ENCODE measurements at places on chromosomes 13 and 19.

- no peak overlapping the region for H3K4me3 ChIP-seq
- H3K36me3 ChIP-seq = peaks cover 2% of the 10 kb centered on the region
- peaks cover 52% of the 10 kb centered on the region for H3K4me1 ChIP-seq
- DNase-seq = no peak
- no peaks in the 10 kb centered on the region for H3K27me3 ChIP-seq
These were observed 7.0 kb downstream of the DNAJB1 start for GRCh38 chr19:14511229-14511593.

DNA sequence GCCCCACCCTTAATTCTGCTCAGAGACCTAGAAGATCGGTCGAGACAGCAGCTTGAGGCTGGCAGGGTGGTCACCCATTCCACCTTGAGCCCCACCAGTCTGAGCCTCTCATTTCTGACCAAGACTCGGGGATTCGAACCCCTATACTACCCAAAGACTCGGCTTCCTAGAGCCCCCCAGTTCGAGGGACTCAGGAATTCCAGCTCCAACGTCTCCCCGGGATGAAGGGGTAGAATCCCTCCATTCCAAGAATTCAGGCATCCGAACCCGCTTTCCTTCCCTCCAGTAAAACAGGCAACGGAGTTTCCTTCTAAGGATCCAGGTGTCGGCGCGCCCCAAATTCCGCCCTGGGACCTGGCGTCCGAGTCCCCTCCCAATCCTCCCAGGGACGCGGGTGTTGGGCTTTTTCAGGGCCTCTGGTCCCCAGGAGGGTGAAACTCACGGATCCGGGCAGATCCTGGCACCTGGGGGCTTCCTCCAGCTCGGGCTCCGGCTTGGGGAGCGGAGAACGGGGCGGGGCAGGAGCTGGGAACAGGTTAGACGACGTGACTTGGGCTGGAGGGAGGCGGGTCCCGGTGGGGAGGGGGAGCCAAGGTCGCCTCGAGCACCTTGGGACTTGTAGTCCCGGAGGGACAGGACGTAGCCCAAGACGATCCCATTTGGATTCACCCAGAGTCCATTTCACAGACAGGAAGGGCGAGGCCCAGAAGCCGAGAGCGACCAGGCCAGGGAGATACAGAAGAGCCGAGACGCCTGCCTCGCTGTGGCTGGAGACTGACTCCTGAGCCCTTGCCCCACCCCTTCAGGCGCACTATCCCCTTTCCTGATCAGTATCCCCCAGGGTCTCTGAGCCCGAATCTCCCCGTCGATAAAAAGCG lies at the start of gene PPP1R13L:
TSS of gene PPP1R13L (minus strand) at position 513 of the 878 bp plus-strand sequence. CDS start 6,751 bp downstream, outside the sequence.
- no peak for DNase-seq
- H3K36me3 ChIP-seq = peaks cover under 1% of the 10 kb centered on the region
- H3K4me3 ChIP-seq = peak within 1 kb of the TSS; percentile 76
- H3K27me3 ChIP-seq = no peaks in the 10 kb centered on the region
- H3K4me1 ChIP-seq = peaks cover 3% of the 10 kb centered on the region
- H3K27ac ChIP-seq = peak within 1 kb of the TSS; percentile 84

DNA sequence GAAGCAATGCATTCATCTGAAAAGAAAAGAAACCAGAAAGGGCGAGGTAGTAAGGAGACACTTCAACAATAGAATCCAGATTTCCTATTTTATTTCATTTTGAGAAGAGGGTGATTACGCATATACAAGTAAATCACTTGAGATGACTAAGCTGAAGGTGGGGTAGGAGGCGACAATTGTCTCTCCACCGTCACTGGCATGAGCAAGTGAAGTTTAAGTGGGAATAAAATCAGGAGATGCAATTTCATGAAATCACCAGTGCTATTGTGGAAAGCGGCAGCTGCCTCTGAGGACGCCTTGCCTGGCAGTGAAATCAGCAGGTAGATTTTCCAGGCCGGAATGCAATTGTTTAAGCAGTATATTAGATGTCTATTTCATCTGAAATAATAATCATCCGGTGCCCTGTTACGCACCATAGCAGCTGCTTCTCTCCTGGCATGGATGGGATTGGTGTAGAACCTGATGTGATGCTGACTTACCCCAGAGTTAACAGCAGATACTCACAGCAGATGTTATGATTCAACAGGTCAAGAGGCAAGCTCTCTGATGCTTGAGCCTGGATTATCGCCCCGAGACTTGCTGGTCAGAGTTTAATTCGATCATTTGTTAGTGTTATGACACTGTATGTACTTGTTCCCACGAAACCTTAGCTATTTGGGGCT lies 64.3 kb downstream of the RASL11A start:
- H3K36me3 ChIP-seq = no peaks in the 10 kb centered on the region
- H3K27me3 ChIP-seq = no peaks in the 10 kb centered on the region
- H3K27ac ChIP-seq = no peak overlapping the region
- H3K4me1 ChIP-seq = no peaks in the 10 kb centered on the region

GRCh38 chr13:50366488-50367174 lies 351.4 kb downstream of the KCNRG start:
- H3K4me3 ChIP-seq = no peak overlapping the region
- no peaks in the 10 kb centered on the region for H3K36me3 ChIP-seq

- H3K36me3 ChIP-seq = no peaks in the 10 kb centered on the region
- H3K27me3 ChIP-seq = no peaks in the 10 kb centered on the region
- DNase-seq = peak; percentile 52
- H3K4me1 ChIP-seq = peaks cover 2% of the 10 kb centered on the region
These were observed 33.1 kb downstream of the PPP1R37 start for GRCh38 chr19:45125975-45126493.

DNA sequence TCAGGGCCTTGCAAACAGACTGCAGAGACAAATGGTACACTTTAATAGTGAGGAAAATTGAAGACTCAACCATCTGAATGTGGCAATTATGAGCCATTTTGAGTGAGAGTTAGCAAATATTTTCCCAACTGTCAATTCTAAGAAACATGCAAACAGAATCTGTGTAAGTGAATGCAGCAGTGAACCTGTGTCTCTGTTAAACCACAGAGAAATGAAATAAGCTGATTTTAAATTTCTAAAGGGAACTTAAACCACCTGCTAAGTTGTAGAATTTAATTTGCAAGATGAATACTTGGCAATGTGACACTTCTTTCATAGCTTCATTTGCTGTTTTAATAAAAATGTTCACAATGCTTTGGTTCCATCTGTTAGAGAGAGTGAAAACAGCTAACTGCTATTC lies 42.0 kb upstream of the TDRD3 start:
- H3K27ac ChIP-seq = no peak overlapping the region
- DNase-seq = no peak
- H3K27me3 ChIP-seq = no peaks in the 10 kb centered on the region
- no peak overlapping the region for H3K4me3 ChIP-seq

- H3K36me3 ChIP-seq = no peaks in the 10 kb centered on the region
- H3K27me3 ChIP-seq = no peaks in the 10 kb centered on the region
- no peak for DNase-seq
- no peak overlapping the region for H3K27ac ChIP-seq
- no peaks in the 10 kb centered on the region for H3K4me1 ChIP-seq
These were observed 282.4 kb downstream of the MZT1 start for GRCh38 chr13:72444999-72445398.

DNA sequence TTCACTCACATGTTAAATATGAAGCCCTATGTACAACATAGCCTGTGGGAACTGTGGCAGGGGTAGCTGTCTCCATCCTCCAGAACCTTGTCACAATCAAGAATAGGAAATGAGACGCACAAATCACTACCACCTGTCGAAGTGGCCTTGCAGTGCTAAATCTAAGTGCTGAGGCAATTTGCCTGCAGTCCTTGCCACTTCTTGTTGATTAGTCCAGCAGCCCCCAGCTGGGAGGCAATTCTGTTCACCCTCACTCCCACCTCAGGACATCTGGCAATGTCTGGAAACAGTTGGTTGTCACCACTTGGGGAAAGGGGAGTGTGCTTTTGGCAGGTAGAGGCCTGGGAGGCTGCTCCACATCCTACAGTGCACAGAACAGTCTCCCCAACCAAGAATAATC lies 10.7 kb downstream of the RFX2 start:
- H3K4me3 ChIP-seq = no peak overlapping the region
- peaks cover 4% of the 10 kb centered on the region for H3K4me1 ChIP-seq
- H3K36me3 ChIP-seq = no peaks in the 10 kb centered on the region
- DNase-seq = no peak
- H3K27me3 ChIP-seq = no peaks in the 10 kb centered on the region

DNA sequence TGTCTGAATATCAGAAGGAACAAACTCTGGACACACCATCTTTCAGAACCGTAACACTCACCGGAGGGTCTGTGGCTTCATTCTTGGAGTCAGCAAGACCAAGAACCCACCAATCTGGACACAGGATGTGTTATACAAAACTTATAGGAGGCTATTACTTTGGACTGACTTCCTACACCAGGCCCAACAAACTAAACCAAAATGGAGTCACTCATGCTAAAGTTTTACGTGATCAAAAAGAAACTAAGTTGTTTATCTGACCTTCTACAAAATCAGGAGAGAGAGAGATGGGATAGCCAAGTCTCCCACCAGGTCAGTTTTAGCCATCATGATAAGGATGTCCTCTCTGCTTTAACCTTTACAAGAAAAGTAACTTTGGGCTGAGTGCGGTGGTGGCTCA lies 3.2 kb upstream of the RAB11B start:
- peaks cover 7% of the 10 kb centered on the region for H3K4me1 ChIP-seq
- no peak overlapping the region for H3K27ac ChIP-seq
- H3K4me3 ChIP-seq = no peak overlapping the region
- no peaks in the 10 kb centered on the region for H3K27me3 ChIP-seq

DNA sequence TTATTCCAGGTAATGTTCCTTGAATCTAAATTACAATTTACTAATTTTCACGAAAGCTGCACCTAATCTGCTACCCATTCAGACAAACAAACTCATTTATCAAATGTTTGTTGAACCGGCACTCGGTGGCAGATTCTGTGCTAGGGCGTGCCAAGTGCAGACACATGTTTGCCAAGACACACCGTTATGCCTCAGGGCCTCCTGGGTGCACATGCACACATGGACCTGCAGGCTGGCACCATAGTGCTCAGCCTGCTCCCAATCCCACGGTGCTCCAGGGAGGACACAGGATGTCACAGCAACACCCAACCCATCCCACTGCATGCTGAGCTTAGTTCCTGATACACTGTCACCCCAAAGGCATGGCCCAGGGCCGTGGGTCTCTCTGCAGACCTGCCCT lies 7.7 kb downstream of the SCGB2B2 start:
- DNase-seq = no peak
- no peak overlapping the region for H3K27ac ChIP-seq
- H3K27me3 ChIP-seq = peaks cover 5% of the 10 kb centered on the region
- H3K4me3 ChIP-seq = no peak overlapping the region

DNA sequence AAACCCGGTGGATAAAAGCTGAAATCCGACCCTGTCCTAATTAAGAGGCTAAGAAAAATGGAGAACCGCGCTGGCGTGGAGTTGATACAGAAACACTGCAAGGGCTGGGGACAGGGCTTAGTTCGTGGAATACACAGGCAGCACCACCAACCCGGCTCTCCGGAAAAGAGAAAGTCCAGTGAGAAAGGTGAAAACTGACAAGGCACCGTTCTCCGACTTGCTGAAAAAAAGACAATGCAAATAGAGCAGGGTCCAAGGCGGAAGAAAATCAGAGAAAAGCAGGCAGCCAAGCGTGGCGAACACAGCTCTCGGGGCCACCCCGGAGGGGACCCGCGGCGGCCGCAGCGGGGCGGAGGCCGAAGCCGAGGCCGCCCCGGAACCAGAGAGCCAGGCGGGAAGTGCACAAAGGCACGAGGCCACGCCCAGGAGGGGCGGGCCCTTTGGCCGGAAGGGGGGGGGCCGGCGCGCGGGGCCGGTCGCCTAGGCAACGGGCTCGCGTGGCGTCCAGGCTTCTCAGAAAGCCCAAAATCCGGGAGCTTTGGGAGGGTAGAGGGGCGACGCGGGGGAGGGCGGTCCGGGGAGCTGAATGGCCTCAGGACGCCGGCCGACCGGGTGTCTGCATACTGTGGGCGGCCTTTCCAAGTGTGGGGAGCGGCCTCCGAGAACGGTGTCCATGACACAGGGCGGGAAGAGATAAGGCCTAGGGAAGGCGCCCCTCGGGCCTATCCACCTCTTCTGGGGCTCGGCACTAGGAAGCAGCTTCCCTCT lies 1.2 kb upstream of the ING1 start:
- H3K27ac ChIP-seq = peak overlapping the region; percentile 99
- H3K4me1 ChIP-seq = peaks cover 26% of the 10 kb centered on the region
- peak overlapping the region; percentile 100 for H3K4me3 ChIP-seq
- H3K36me3 ChIP-seq = no peaks in the 10 kb centered on the region

GRCh38 chr13:113374511-113375175 lies 10.7 kb upstream of the GRTP1 start:
- no peaks in the 10 kb centered on the region for H3K4me1 ChIP-seq
- no peaks in the 10 kb centered on the region for H3K27me3 ChIP-seq
- no peak overlapping the region for H3K27ac ChIP-seq
- DNase-seq = no peak
- H3K36me3 ChIP-seq = no peaks in the 10 kb centered on the region
- no peak overlapping the region for H3K4me3 ChIP-seq

- H3K27me3 ChIP-seq = no peaks in the 10 kb centered on the region
- no peaks in the 10 kb centered on the region for H3K36me3 ChIP-seq
- no peak overlapping the region for H3K27ac ChIP-seq
- DNase-seq = no peak
- no peak overlapping the region for H3K4me3 ChIP-seq
These were observed 113.0 kb upstream of the ZNF507 start for GRCh38 chr19:32232449-32232848.

DNA sequence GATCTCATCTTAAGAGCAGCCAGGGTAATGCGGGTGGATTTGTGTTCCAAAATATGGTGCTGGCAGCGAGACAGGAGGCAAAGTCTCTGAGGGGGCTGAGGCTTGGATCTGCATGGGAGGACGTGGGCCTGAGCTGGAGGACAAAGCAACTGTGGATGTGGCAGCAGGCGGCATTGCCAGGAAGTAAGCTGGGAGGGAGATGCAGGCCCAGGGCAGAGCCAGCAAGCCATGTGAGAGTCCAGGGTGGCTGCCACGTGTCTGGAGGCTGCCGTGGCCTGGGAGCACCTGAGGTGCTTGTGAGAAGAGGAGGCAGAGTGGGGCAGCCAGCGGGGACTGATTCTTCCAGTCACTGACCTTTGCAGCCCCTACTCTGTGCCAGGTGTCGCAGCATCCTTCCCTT lies 52.0 kb downstream of the DPF1 start:
- DNase-seq = no peak
- H3K27me3 ChIP-seq = no peaks in the 10 kb centered on the region
- H3K4me3 ChIP-seq = no peak overlapping the region
- no peak overlapping the region for H3K27ac ChIP-seq
- no peaks in the 10 kb centered on the region for H3K4me1 ChIP-seq

DNA sequence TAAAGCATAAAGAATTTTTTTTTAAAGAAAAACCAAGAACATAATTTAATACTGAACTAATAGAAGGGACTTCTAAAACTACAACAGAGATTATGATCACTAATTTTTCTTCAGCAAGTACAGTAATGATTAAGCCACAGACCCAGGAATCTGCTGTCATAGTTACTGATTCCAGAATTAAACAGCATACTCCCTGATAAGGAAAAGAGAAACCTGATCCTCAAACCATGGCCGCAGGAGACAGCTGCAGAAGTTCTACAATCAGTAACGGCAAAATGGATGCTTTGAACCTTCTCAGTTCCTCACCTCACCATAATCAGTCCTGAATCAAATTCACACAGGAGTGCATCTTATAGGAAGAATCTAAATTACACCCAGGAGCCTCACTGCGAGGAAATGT lies 939.0 kb upstream of the SLITRK1 start:
- no peaks in the 10 kb centered on the region for H3K27me3 ChIP-seq
- no peaks in the 10 kb centered on the region for H3K36me3 ChIP-seq
- H3K4me1 ChIP-seq = no peaks in the 10 kb centered on the region
- H3K4me3 ChIP-seq = no peak overlapping the region
- no peak overlapping the region for H3K27ac ChIP-seq

All from T-cell (primary cell).